ENCODE measurements at places on chromosomes 1 and 21.

DNA sequence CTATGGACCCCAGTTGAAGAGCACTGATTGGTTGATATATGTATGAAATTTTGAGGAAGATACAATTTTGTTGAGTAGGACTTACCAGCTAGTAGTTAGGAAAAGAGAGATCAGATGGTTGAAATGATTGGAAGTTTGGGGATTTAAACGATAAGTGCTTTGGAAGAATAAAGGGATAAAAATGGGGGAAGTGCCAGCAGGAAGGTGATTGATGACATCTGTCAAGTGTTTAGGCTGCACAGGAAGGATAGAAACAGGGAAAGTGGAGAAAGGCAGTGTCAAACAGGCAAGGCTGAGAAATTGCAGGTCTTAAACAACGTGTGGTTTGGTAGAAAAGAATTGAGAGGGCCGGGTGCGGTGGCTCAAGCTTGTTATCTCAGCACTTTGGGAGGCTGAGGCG is 22.3 kb downstream of the PDC start:
- no peak for DNase-seq

- DNase-seq: no peak
These were observed 128.7 kb downstream of the PHTF1 start for GRCh38 chr1:113630340-113631327.

- DNase-seq: no peak
These were observed 26.9 kb downstream of the CD244 start for GRCh38 chr1:160835751-160836150.

DNA sequence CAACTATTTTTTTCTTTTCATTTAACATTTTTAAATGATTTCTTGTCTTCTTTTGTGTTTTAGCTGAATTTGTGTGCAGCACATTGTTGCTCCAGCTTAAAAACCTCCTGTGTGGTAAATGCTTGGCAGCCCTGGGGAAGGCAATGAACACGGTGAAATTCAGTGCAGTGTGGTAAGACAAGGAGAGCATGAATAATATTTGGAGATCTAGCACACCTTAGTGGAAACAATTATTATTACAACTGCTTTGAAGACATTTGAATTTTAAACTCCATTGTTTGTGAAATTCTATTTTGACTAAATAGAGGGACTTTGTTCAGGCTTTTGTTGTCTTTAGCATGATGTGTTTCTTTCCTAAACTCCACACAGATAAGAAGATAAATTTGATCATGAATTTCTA is 242.6 kb upstream of the CXADR start:
- peak; percentile 55 for DNase-seq

- DNase-seq: no peak
These were observed 82.2 kb downstream of the FMN2 start for GRCh38 chr1:240173836-240174235.

GRCh38 chr1:25120281-25120680 is 112.0 kb downstream of the SYF2 start:
- no peak for DNase-seq

GRCh38 chr1:42942444-42942843 is 16.2 kb downstream of the SLC2A1 start:
- no peak for DNase-seq

GRCh38 chr1:154871374-154871773 is 1.3 kb upstream of the KCNN3 start:
- DNase-seq: no peak

DNA sequence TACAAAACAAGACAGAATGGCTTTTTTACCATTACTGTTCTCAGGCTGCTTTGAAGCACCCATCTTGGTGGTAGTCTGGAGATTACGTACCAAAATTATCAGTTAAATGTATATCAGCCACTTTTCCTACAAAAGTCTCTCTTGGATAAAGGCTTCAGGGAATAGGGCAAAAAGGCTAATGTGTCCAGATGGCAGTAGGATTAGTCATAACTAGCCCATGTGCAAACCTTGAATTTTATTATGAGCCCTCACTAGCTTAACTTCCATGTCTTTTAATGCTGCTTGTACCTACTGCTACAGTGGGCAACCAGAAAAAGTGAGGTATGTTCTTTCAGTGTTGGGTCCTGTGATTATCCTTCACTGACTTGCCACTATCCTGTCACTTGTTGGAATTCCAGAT is 51.0 kb downstream of the PLPPR4 start:
- DNase-seq: no peak

- peak; percentile 56 for DNase-seq
These were observed 742 bp downstream of the ARTN start for GRCh38 chr1:43934101-43934985.

DNA sequence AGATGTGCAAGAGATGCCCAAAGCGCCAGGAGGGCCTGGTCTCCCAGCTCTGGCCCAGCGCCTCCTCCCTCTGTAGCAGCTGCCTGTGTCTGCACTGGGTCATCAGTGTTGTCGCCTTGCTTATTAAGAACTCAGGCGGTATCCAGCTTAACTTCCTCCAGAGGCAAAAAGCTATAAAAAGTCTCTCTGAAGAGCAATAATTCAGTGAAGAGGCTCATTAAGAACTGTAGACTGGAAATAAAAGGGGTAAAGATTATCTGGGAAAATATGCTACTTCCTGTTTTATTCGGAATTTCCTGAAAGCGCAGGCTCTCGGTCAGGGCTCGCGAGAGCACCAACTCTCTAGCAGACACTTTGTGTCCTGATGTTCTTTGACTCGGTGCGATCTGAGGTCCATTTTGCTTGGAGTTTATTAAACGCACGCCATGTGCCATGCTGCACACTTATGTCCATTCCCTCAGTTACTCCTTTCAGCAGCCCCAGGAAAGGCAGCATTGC is 70.4 kb downstream of the MRPS6 start:
- DNase-seq: no peak

GRCh38 chr21:46532080-46532479 is 72.8 kb downstream of the S100B start:
- DNase-seq: no peak

- no peak for DNase-seq
These were observed 53.7 kb upstream of the ZNF326 start for GRCh38 chr1:89941110-89941766.

GRCh38 chr1:155134880-155135414 is 705 bp upstream of the SLC50A1 start:
- DNase-seq: peak; percentile 95

DNA sequence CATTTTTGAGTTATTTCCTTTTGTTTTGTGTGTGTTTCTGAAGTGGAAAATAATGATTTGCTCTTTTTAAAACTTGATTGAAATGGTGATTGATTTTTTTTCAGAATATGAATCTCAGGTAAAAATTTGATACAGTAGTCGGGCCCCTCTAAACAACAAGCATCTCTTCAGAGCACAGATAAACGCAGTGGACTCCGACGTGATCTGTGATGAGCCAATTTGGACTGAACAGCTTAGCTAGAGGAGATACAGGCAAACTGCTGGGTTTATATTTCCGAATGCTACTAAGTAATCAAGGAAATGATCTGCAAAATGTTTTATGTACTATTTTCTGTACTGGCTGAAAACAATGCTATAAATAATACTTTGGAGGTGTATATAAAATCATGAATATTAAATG is 705.7 kb upstream of the RGS18 start:
- DNase-seq: no peak

DNA sequence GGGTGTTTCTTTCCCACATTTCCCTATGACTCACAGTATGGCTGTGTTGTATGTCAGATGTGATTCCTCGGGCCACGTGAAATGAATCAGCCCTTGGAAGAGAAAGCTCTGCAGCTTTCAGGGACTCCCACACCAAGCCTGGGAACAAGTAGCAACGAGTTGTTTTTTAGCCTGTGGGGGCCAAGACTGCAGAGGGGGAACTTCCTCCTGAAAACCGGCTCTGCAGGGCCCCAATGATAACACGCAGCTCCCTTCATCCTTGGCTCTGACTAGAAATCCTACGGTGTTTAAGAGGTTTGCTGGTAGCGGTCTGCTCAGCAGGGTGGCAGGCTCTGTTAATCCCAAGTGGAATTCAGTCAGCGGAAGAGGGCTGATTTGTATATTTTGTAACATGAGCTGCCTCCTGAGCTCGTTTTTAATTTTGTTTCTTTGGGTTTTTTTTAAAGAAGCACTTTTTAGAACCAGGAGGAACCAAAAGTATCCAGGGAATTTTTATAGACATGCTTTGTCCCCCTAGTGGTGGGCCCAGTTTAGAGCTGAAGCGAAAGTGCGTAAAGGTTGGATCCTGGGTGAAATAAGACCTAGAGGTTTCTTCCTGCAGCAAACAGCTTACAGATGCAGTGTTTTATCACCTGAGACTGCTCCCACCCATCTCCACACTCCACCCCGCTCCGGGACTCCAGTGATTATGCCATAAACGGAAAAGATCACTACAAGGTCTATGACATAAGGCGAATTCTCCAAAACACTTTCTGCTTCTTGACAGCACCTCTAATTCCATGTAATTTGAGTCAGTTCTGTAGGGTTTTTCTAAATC is 48.8 kb downstream of the LAMC2 start:
- DNase-seq: peak; percentile 90

- DNase-seq: no peak
These were observed 529.2 kb downstream of the USP25 start for GRCh38 chr21:16258844-16259611.

- peak; percentile 60 for DNase-seq
These were observed 34.2 kb upstream of the LRRC8C start for GRCh38 chr1:89598450-89599331.

DNA sequence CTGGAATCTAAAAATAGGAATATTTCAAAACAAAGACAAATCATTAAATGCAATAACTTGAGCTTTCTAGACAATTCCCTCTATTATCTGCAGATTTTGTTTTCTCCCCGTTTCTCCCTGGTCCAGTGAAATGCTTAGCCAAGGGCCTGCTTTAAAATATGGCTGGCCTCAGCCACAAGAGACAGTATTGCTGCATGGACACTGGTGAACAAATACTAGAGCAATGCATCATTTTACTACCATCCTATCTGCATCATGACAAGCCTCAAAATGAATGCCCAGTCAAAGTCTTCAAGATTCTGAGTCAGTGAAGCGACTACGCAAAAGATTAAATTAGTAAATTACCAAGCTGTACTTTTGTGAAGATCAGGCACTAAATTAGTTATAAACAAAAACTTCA is 80.5 kb downstream of the ENAH start:
- DNase-seq: peak; percentile 52

- peak; percentile 66 for DNase-seq
These were observed 57.8 kb upstream of the RAVER2 start for GRCh38 chr1:64686828-64687724.

DNA sequence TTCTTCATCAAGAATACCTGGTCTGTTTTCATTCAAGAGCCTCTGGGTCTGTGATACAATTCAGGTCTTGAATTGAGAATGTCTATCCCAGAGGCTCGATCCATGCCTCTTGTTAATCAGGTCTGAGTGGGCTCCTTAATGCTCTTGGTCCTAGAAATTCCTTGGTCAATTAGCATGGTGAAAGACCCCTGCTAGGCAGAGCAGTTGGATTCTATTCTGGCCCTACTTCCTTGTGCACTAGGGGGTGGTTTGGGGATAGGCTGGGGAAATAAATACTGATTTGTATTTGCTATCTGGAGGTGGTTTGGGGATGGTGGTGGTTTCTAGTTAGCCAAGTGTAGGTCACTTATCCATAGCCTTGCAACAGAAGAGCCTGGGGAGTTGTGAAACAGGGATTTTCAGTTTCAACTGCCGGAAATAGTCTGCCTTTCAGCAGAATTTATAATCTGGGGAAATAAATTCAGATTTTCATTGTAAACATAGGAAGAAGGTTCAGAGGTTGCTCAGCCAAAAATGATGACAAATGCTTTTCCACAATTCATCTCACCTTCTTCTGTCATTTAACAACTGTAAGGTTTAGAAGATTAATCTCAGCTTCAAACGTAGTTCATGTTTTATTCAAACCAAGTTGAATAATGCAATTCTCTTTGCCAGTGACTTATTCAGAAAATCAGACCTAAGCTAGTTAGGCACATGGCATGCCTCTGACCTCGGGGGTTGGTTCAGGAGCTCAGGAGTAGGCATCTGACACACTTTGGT is 22.2 kb upstream of the SCAF4 start:
- DNase-seq: no peak

DNA sequence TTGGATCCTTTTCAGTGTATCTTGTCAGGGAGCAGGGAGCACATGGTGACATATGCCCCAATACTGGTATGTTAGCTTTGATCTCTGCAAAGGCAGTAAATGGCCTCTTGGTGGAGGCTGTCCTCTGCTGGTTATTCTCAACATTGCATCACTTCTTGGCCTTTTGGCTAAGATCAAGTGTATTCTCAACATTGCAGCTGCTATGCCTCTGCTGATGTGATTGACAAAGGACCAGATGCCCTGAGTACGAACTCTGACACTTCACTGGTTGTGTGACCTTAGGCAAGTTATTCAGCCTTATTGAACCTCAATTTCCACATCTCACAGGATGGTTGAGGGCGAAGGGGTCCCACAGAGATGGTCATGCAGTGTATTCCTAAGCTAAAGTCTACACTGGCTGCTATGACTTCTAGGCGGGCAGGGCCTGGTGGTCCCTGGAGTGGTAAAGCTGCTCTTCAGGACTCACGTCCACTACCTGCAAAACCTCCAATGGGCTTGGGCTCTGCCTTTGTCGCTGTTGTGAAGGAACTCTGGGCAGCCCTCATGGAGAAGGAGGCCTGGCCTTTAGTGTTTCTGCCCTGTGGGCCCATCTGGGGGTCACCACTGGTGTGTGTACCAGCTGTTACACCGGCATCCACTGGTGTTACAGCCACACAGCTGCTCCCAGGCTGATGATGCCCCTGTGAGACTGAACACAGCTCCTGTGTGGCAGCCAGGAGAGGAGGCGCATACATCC is 64.8 kb downstream of the DNTTIP2 start:
- DNase-seq: peak; percentile 78

- no peak for DNase-seq
These were observed 10.3 kb upstream of the TEDDM1 start for GRCh38 chr1:182410620-182411273.

DNA sequence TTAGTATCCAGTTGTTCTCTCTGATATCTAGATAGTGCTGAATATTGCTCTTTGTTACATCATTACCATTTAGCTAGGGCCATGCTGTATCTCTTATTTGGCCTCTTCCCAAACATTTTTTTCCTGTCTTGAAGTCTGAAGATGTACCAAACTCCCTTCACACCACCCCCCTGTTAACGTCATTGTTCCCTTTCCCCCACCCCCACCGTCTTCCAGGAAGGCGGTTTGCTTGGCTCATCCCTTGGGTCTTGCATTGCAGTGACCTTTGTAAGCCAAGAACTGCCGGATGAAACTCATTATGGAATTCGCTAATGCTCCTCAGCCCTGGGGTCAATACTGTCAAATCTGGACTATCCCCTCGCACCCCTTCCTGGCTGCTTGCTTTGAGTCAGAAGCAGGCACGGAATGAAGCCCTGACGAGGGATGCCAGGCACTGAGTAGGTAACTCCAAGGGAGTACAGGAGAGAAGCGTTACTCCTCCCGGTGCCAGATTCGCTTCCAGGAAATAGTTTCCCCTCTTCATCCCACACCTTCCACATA is 283.1 kb downstream of the TM2D1 start:
- DNase-seq: no peak

DNA sequence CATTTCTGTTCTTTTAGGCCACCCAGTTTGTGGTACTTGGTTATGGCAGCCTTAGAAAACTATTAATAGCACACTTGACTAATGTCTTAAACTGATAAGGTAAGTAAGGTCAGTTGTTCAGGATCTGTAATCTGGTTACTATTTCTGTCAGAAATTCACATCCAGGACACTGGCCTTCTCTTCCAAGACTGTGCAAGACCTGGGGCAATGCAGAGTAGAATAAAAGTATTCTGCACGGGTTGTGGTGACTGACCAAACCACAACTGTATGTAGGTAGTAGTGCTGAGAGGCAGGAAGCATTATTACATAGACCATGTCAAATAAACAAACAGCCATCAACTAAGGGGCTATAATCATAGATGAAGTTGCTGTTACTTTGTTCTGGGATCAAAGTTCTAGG is 46.7 kb downstream of the WARS2 start:
- DNase-seq: no peak
